ENCODE measurements at places on chromosomes 7 and 10. TPM values are rescaled to one million over a fixed set of nuclear protein-coding genes. Genes with fewer than 3 reads are reported as not detected.

MMP21 gene
- not detected for total RNA-seq

DNA sequence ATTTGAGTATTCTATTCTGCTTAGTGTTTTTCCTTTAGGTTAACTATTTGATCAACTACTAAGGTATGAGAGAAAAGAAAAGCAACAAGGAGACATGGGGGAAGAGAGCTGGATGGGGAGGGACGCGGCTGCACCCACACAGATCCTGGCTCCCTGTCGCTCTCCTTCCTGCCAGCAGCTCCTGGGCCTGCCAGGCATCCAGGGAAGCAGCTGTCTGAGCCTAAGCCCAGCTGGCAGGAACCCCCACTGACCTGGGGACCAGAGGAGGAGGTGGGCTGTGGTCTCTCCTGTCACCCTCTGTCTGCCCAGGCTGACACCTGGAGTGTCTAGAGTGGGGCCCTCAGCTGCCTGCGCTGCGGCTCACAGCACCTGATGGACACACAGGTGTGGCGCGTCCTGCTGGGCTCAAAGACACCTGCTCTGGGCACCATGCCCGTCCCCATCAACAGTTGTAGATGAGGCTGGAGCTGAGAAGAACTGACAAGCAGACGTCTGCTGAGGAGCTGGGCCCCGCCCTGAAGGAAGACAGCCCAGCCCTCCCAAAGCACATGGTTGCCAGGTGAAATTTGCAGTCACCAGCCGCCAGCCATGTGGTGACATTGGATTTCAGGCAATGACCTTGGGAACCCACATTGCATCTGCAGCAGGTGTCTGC lies 207.9 kb downstream of the PLXNA4 start:
- no peak for DNase-seq

GRCh38 chr7:151236406-151236805 lies 4.1 kb downstream of the CHPF2 start:
- no peak for DNase-seq

GRCh38 chr10:21238044-21238443 lies 287.4 kb downstream of the SKIDA1 start:
- no peak for DNase-seq

DNA sequence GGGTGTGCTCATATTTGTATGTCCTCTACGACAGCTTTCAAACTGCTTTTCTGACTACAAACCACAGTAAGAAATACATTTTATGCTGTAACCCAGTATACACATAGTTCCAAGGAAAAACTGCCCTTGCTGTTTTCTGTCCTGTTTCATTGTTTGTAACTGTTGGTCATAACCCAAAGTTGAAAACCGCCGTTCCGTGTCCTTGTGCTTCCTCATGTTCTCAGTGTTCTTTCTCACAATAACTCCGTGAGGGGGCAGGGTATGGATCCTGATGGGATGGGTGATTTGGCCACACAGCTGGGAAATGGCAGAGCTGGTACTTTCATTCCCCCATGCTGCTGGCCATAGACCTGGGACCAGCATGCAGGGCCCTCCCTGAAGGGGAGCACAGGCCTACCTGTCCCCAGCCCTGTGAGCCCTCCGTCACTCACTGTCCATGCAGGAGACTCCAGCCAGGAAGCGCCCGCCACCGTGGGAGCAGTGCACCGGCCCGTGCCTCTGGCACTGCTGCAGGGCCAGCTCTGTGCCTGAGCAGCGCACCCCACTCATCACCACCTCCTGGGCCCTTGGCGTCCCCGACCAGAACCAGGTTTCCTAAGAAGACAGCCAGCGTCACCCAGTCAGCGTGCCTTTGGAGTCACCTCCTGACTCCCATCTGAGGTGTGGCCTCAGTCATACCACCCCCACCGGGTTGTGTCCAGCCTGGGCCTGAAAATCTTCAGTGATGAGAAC lies 12.7 kb downstream of the LOXL4 start:
- DNase-seq, result no peak
